ENCODE measurements at places on chromosomes 11 and 22. TPM values are rescaled to one million over a fixed set of nuclear protein-coding genes. Genes with fewer than 3 reads are reported as not detected.
A peak's percentile ranks its signal among the peaks of the same experiment; 100 is the strongest.

MOGAT2 gene
- polyA plus RNA-seq, result 0.11 TPM

CHRM1 gene
- 0.07 TPM for polyA plus RNA-seq

OR52I1 gene
- not detected for polyA plus RNA-seq

CCND1 gene
- polyA plus RNA-seq, result 55.9 TPM

H19 gene
- 813 TPM for polyA plus RNA-seq

ANGPTL5 gene
- polyA plus RNA-seq, result 2.7 TPM

HOATZ gene
- not detected for polyA plus RNA-seq

GDPD4 gene
- 0.52 TPM for polyA plus RNA-seq

SLC15A3 gene
- polyA plus RNA-seq, result 24.6 TPM

FAM111A gene
- polyA plus RNA-seq, result 7.0 TPM

C22orf15 gene
- polyA plus RNA-seq, result not detected

SLC16A8 gene
- 0.63 TPM for polyA plus RNA-seq

LIF gene
- 0.54 TPM for polyA plus RNA-seq

EHD1 gene
- polyA plus RNA-seq, result 20.8 TPM

OR8D4 gene
- not detected for polyA plus RNA-seq

DNA sequence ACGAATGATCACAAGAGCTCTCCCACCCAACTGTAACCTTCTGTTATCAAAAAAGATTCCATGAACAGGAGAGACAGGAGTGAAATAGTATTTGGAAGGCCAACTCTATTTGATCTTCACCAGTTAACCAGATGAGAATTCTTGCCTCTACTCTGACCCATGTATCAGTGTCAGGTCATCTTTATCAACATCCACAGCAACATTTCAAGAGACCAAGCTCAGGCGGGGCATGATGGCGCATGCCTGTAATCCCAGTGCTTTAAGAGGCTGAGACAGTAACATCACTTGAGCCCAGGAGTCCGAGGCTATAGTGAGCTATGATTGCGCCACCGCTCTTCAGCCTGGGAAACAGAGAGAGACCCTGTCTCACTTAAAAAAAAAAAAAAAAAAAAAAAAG, 62.3 kb downstream of the GAB2 start:
- DNase-seq, result no peak

- peak; percentile 36 for DNase-seq
Observed at GRCh38 chr22:47165338-47166032, 403.0 kb downstream of the TBC1D22A start.

- DNase-seq, result no peak
Observed at GRCh38 chr11:20464518-20464917, 77.0 kb downstream of the PRMT3 start.

- DNase-seq, result no peak
Observed at GRCh38 chr22:44444341-44445306, 53.4 kb downstream of the RTL6 start.

GRCh38 chr11:27022659-27023251, 17.9 kb upstream of the BBOX1 start:
- no peak for DNase-seq

- DNase-seq, result no peak
Observed at GRCh38 chr11:130512662-130513061, 64.2 kb downstream of the ADAMTS15 start.

DNA sequence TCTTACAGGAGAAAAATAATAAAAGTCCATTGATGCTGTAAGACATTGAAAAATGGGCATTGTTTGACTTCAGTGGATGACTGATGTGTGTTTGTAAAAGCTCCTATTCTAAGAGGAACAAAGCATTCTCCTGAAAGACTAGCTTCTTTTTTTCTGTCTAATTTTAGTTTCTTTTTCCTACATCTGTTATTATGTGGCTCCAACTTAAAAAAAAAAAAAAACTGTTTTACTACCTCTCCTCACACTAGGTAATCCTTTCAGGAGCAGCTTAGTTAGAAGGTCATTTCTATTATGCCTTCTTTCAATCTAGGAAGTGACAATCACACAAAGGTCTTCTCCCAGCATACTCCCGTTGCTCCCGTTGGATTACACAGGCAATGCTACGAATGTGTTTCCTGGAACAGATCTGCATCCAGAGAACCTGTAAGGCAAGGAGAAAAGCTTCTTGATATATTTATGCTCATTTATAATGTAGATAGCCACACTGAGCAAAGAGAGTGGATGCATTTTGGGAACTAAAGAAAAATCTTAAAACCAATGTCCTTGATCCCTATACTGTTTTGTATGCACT, 595.1 kb upstream of the CCDC179 start:
- no peak for DNase-seq

GRCh38 chr11:35138943-35139721, at the start of gene CD44:
CD44 (plus strand) TSS chr11:35139171; CDS start chr11:35139304, 133 bp downstream.
- DNase-seq, result peak; percentile 70

- no peak for DNase-seq
Observed at GRCh38 chr11:63985812-63986155, 454 bp upstream of the OTUB1 start.

DNA sequence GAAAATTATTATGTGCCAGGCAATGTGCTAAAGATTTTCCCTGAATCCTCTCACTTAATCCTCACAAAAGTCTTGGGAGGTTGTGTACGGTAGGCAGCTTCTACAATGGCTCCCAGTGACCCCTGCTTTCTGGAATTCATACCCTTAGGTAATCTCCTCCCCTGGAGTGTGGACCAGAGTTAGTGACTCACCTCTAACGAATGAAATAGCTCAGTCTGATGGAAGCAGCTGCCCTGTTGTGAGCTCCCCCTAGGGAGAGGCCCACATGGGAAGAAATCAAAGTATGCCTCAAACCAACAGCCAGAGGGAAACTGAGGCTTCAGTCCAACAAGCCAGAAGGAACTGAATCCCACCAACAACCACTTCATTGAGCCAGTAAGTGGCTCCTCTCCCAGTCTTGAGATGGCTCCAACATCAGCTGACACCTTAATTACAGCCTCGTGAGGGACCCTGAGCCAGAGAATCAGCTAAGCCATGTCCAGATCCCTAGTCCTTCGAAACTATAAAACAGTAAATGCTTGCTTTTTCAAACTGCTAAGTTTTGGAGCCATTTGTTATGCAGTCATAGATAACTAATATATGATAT, 98.9 kb upstream of the ISX start:
- DNase-seq, result no peak

GRCh38 chr22:24699876-24700275, 74.6 kb downstream of the PIWIL3 start:
- no peak for DNase-seq

GRCh38 chr11:72591785-72592502, 82.3 kb downstream of the PDE2A start:
- DNase-seq, result peak; percentile 32

DNA sequence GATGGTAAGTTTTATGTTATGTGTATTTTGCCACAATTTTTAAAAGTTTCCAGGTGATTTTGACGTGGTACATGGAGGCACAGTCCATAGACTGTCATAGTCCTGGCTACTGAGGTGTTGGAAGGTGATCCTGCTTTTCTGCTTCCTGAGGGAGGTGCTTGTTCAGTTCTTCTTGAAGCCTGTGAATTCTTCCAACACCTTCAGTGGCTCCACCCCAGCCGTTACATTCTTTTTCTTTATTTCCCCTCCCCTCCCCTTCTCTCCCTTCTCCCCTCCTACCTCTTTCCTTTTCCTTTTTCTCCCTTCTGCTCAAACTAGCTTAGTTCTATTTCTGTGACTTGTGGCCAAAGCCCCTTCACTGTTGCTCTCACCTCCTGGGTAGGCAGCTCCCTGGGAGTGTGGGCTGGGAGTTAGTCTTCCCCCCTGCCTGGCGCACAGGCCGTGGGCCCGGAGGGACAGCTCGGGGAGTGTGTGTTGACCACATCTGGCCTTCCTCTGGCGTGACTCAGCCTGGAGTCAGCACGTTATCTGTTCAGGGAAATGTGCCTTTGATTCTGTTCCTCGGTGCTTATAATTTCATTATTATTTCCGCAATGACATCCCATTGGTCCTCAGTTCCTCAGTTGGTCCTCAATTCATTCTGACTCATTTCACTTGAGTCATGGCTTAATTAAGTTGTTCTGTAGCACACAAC, 566.2 kb downstream of the TBC1D22A start:
- DNase-seq, result peak; percentile 73

DNA sequence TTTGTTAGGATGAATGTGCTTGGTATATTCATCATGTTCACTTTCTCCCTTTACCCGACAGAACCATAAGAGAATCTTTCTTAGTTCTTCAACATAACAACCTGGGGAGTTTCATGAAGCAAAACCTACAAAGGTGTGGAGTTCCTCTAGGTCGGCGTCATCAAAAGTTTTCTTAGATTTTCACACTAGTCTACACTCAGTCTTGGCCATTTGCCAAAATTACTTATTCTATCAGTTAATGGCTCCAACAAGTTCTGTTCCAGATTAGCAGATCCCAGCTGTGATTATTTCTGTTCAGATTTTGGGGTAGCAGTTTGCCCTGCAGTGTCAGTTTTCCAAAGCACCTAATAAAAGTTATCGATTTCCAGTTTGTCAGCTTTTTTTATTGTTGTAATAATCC, 935.8 kb upstream of the RAG2 start:
- DNase-seq, result no peak

GRCh38 chr11:7545611-7546010, 31.8 kb downstream of the PPFIBP2 start:
- DNase-seq, result no peak

GRCh38 chr11:84089072-84090057, 803.2 kb upstream of the CCDC90B start:
- no peak for DNase-seq

GRCh38 chr11:61551634-61552033, 29.2 kb downstream of the SYT7 start:
- peak; percentile 78 for DNase-seq

DNA sequence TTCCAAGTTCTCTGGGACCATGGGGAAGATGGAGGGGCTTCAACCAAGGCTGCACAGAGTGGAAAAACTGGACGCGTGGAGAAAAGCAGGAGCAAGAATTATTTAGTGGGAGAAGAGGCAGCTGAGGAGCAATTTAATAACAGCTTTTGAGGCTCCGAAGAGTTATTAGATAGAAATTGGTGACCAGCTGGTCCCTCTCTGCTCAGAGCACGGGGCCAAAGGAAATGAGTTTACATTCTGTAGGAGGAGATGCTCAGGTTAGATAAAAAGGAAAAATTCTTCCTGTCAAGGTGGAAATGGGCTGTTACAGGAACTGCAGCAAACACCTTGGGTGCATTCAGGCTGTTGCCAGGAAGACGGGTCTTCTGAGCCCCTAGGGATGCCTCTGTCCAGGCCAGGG, 47.0 kb upstream of the GALNT18 start:
- no peak for DNase-seq

GRCh38 chr11:131985846-131986301, 615.5 kb downstream of the NTM start:
- DNase-seq, result no peak

DNA sequence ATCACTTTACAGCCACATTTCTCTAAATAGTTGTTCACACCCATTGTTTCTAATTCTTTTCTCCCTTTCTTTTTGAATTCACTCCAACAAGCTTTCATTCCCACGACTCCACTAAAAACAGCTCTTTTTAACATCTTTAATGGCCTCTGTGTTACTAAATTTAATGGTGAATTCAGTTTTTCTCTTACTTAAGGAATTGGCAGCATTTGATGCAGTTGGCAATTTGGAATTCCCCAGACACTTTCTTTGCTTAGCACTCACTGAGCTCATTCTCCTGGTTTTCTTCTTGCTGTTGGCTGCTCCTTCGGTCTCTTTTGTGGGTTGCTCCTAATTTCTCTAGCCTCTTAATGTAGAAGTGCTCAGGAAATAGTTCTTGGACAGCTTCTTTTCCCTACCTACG, 40.5 kb upstream of the OR9Q1 start:
- no peak for DNase-seq

- peak; percentile 16 for DNase-seq
Observed at GRCh38 chr11:115990004-115990447, 485.8 kb upstream of the CADM1 start.

GRCh38 chr11:706957-707816, 1.2 kb downstream of the EPS8L2 start:
- DNase-seq, result no peak

DNA sequence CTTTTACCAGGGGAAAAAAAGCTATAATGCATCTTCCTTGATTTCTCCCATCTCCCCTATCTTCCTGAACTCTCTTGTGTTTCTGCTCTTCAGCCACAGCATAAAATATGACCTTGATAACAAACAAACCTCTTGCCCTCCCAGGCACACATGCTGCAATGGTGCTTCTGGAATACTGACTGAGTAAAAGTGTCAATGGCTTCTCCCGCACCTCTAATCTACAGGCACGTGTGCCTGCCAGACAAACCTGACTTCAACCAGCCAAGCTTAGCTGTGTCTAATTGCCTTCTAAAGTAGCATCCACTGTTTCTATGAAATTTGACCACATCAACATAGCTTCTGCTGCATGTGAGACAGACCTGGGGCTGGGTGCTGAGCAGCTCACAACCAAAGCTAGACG, 12.7 kb downstream of the OPCML start:
- DNase-seq, result no peak

GRCh38 chr11:128908391-128909246, 17.5 kb downstream of the KCNJ5 start:
- DNase-seq, result peak; percentile 73

DNA sequence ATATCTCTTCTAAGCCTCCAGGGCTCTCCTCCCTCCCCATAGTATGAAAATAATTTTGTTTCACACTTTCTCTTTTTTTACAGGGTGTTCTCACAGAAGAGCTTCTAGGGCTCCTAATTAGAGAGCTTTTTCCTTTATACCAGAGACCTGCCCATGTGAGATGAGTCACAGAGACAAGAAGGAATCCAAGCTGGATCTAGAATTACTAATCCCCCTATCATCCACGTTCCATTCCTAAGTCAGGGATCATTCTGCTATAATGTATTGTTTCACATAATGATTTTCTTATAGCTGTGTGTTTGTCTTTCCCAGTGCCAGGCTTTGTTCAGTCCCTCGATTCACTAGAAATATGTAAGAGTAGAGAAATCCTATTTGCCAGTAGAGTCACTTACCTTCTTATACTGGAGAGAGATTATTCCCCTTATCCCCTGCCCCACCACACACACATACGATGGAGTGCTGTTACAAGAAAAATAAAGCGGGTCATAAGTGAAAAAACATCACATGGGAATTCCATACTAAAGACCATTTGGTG, 778.3 kb upstream of the LRRC4C start:
- DNase-seq, result no peak

DNA sequence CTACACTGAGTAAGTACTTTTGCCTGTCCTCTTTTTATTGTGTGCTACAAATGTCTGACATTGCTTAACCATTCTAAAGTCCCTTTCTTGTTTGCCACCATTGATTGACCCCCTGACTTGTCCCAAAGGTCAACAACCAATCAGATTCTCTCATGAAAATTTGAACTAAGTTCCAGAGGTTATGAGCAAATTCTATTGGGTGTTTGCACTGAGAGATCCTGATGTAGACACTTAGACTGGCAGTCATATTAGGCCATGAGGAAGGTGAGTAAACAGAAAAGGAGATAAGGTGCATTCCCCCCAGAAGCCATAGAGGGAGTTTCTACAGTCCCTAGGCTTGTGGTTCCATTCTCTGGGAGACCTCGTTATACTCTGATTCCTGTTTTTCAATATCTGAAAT, 101.3 kb upstream of the E2F8 start:
- DNase-seq, result no peak
